ENCODE measurements at places on chromosomes 3 and 15.

GRCh38 chr3:78613421-78613879 lies 1154.3 kb downstream of the ROBO1 start:
- DNase-seq, result no peak

GRCh38 chr15:40108855-40109735 lies at the start of gene BMF:
Gene BMF, minus strand, starts transcription at chr15:40108879. Its CDS starts 2,793 bp downstream, at chr15:40106086.
- DNase-seq, result peak; percentile 100

DNA sequence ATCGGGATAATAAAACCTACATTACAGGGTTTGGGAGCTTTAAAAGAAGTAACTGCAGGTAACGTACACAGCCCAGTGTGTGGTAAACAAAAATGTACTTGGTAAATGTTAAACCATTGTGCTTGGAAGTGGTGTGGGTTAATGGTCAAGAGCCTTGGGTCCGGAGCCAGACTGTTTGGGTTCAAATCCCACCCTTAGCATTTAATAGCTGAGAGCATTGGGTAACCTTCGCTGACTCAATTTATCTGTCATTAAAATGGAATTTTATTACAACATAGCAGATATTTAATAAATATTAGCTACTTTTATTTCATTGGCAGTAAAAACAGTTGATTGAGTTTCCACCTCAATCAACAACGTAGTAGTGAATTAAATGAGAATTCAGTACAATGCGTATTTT lies 1.5 kb downstream of the FSTL1 start:
- no peak for DNase-seq

DNA sequence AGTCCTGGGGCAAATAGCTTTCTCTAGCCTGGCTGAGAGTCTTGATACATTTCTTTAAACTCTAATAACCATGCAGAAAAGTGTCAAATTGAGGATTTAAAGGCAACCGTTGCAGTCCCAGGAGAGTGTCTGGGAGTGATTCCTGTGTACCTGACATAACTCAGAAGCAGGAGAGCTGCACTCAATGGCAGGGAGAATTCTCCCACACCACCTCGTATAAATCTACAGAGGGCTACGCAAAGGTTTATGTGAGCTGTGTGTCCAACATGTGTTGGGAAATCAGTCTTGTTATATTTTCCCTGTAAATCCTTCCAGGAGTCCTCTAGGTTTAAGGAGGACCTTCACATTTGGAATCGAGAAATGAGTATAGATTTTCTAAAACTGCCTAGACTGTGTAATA lies 192.6 kb downstream of the WDR72 start:
- no peak for DNase-seq

GRCh38 chr3:182212479-182213076 lies 500.9 kb downstream of the SOX2 start:
- peak; percentile 89 for DNase-seq

DNA sequence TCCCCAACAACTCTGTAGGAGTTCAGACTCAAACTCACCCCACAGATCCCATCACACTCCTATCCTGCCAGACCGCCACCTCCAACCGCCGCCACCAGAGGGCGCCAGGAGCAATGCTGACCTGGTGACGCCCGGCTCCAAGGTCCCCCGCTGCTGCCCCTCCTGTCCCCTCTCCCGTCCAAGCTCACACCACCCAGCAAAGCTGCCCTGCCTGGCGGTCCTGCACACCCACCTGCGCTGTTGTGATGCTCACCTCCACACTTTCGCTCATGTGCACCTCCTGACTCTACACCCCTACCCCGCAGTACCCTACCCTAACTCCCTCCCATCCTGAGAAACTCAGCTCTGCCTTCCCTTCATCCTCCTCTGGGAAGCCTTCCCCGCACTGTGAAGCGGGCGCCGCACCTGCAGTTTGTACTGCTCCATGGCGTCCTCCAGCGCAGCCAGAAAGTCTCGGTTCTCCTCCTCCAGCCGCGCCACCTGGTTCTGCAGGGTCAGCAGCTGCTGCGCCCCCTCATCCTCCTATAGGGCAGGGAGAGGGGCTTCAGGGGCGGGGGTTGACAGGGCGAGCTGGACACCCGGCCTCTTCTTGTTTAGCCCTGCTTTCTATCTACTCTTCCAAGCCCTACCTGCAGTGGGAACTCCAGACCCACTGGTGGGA lies 7.9 kb downstream of the KIF7 start:
- DNase-seq, result peak; percentile 75

- no peak for DNase-seq
Observed at GRCh38 chr3:123534264-123534663, 50.6 kb downstream of the HACD2 start.

- DNase-seq, result no peak
Observed at GRCh38 chr3:9322780-9323179, 40.1 kb upstream of the THUMPD3 start.

DNA sequence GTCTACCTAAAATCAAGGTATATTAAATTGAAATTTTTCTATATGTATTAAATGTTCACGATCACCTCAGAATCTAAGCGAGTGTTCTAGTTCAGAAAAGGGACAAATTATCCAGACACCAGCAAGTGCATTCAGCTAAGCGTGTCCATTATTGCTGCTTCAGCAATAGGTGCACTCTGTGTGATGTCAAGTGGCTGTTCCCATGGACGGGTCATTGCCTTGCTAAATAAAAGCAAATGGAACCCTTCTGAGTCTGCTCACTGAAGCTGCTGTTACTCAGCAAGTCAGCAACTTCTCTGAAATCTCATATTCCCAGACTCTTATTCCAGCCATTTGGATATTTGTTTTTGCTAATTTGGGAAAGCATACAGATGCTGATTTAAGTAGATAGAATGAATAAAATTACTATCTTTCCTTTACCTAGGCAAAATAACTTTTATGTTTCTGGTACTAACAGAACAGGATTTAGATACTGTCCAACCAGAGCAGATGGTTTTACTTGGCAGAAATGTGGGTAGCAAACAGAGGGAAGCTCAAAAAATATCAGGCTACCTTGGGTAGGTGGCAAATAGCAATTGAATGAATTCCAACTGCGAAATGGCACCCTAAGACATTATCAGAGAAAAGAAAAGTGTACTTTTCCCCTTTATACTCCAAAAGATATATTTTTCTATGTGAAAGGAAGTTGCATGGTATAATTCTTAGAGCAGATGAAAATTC lies 407.0 kb downstream of the GAP43 start:
- no peak for DNase-seq

- no peak for DNase-seq
Observed at GRCh38 chr3:67118635-67119034, 120.5 kb downstream of the KBTBD8 start.

GRCh38 chr3:69842789-69843188 lies 103.5 kb downstream of the MITF start:
- DNase-seq, result no peak

- DNase-seq, result no peak
Observed at GRCh38 chr15:91635641-91636040, 217.9 kb upstream of the SLCO3A1 start.

- peak; percentile 57 for DNase-seq
Observed at GRCh38 chr3:53045518-53046170, at the start of gene SFMBT1. Gene SFMBT1, minus strand, starts transcription at chr3:53046073. Its CDS starts 76,945 bp downstream, at chr3:52969128.

DNA sequence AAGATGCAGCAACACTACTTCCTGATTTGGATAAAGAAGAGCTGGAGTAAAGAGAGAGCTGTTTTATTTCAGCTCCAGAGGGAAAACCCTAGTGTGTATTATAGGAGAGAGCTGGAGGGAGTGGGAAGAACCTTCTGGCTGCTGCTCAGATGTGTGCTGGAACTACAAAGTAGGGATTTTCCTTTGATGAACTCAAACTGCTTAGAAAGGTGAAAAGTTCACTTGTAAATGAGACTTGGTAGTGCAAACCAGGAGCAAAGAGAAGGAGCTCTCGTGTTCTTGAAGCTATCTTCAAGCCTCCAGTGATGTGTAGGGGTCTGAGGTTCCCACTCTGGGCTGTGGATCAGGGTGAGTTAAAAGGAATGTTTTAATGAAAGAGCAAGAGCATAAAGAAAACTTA lies 110.4 kb downstream of the EDEM1 start:
- DNase-seq, result no peak

DNA sequence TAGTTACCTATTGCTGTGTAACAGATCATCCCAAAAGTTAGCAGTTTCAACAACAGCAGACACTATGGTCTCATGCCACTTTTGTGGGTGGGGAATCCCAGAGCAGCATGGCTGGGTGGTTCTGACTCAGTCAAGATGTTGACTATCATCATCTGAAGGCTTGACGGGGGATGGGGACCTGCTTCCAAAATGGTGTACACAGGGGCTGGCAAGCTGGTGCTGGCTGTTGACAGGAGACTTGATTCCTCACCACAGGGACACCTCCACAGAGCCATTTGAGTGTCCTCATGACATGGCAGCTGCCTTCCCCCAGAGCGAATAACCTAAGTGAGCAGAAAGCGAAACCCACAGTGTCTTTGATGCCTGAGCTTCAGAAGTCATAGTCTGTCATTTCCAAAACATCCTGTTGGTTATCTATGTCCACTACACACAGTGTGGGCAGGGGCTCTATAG lies 19.1 kb downstream of the DNAJB8 start:
- DNase-seq, result no peak

DNA sequence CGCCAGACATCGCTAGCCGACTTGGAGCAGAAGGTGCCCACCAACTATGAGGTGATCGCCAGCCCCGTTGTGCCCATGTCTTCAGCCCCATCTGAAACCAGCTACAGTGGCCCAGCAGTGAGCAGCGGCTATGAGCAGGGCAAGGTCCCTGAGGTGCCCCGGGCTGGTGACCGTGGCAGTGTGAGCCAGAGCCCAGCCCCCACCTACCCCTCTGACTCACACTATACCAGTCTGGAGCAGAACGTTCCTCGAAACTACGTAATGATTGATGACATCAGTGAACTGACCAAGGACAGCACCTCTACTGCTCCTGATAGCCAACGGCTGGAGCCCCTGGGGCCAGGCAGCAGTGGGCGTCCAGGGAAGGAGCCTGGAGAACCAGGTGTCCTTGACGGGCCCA lies 12.9 kb upstream of the APEH start:
- no peak for DNase-seq

GRCh38 chr3:69647511-69648110 lies 91.7 kb upstream of the MITF start:
- DNase-seq, result no peak

- DNase-seq, result no peak
Observed at GRCh38 chr3:184666442-184666841, 45.4 kb downstream of the MAGEF1 start.

GRCh38 chr15:67936258-67936657 lies 96.4 kb upstream of the RNU6-1 start:
- no peak for DNase-seq

DNA sequence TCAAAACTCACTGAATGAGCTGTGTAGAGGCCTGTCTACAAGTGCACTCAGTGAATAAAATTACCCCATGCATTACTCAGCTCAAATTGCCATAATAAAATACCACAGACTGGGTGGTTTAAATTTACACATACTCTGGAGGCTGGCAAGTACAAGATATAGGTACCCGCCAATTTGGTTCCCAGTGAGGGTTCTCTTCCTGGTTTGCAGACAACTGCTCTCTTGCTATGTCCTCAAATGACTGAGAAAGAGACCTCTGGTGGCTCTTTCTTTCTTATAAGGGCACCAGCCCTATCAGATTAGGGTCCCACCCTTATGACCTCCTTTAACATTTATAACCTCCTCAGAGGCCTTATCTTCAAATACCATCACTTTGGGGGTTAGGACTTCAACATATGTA lies 237.0 kb downstream of the CPNE4 start:
- no peak for DNase-seq
